ENCODE measurements at places on chromosomes 1 and 21.
A peak's percentile ranks its signal among the peaks of the same experiment; 100 is the strongest.

GRCh38 chr1:220511179-220511578 lies 16.8 kb upstream of the MARK1 start:
- DNase-seq, result no peak

- no peak for DNase-seq
These were observed 211.1 kb upstream of the FAM78B start for GRCh38 chr1:166377896-166378295.

DNA sequence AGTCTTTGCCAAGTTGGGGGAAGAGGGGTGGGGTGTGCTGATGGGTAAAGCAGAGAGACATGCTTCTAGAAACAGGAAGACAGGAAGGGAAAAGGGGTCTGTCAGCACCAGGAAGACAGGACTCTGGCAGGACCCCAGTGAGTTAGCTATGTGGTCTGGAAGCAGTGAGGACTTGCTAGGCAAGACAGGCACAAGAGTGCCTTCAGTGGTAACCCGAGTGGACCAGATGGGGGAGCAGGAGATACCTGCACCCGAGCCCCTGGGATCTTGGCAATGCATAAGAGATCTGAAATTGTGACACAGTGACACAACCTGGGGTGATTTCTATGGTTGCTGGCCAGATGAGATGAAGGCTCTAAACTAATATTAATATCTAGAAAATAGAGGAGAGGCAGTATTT lies 7.0 kb downstream of the TLR5 start:
- DNase-seq, result no peak

- DNase-seq, result no peak
These were observed 29.4 kb upstream of the BMP8A start for GRCh38 chr1:39462074-39462473.

DNA sequence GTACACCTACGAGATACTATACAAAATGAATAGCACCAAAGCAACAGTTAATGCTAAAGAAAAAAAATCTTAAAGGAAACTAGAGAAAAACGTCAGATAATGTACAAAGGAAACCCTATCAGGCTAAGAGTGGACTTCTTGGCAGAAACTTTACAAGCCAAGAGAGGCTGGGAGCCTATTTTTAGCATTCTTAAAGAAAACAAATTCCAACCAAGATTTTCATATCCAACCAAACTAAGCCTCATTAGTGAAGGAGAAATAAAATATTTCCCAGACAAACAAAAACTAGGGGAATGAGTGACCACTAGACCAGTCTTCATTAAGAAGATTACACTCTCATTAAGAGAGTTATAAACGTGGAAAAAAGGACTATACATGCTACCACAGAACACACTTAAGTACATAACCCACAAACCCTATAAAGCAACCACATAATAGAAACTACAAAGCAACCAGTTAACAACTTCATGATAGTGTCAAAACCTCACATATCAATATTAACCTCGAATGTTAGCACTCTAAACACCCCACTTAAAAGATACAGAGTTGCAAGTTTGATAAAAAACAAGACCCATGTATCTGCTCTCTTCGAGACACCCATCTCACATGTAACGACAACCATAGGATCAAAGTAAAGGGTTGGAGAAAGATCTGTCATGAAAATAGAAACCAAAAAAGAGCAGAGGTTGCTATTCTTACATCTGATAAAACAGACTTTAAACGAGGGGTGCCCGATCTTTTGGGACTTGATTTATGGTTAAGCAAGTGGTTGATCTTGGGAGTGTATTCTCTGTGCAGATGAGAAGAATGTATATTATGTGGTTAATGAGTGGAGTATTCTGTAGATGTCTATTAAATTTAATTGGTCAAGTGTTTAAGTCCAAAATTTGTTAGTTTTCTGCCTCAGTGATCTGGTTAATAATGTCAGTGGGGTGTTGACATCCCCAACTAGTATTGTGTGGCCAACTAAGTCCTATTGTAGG lies 1301.4 kb downstream of the PLA2G4A start:
- DNase-seq, result no peak

DNA sequence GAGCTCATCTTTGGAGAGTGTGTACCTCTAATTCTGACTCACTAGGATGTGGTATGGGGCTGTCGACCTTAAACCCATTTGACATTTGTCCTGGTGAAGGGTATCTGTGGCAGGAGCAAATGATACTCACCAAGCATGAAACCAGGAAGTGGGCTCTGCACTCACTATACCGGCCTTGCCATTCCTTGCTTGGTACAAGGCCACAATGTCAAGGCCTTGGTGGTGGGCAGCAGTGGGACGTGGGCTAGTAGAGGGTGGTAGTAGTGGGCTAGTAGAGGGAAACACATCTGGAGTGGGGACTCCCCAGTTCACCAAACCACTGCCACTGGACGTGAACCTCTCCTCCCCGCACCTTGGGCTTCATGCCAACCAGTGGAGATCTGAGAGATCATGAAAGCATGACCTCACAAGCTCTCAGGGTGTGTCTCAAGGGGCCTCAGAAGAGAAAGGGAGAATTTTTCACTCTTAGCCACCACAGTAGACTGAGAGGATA lies 11.5 kb downstream of the TNFSF4 start:
- no peak for DNase-seq

DNA sequence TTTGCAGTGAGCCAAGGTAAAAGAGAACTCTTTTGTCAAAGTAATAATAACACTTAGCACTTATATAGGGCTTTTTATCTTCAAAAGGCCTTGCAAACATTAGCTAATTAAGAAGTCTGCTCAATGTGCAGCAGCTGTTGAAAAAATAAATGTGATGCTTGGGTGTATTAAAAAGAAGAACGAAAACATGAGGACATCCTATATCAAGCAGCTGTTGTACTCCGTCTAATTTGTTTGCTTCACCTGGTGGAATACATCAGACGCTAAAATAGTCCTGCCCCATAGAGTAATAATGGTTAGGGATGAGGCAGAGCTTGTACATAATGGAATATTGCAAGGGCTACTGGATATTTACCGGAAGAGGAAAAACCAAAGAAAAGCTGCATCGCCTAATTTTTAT lies 299.5 kb downstream of the ST6GALNAC3 start:
- DNase-seq, result peak; percentile 91

- DNase-seq, result no peak
These were observed 165.1 kb upstream of the CACNA1E start for GRCh38 chr1:181318022-181318857.

DNA sequence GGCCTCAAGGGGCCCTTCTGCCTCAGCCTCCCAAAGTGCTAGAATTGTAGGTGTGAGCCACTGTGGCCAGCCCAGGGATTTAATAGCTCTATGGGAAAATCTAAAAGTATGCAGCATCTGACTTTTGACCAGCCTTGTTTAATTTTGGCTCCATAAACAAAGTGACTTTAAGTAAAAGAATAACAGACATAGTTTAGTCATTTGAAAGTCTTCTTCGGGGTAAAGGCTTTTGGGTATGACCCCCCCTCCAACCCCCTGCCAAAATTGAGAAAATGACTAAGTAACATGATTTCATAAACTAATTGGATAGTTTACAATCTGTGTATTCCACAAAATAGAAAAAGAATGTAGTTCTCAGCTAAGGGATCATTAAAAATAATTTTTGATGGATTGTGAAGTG lies 17.0 kb downstream of the GPBP1L1 start:
- no peak for DNase-seq

GRCh38 chr1:167808690-167809089 lies 86.9 kb downstream of the MPZL1 start:
- DNase-seq, result no peak

DNA sequence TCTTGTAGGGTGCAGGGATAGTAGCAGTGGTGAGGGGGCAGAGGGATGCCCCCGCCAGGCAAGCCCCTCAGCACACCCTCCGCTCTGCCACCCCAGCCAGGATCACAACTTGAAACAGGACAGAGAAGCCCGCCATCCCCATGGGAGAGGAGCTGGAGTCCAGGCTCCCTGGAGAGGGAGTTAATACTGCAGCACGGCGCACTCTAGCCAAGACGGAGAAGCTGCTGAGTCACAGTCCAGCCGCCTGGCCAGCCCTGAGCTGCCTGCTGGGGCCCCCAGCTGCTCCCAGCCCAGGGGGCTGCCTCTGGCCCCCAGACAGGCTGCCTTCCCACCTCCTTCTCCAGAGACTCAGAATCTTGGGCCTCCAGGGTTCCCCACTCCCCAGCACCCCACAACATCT lies 87.2 kb downstream of the SYT2 start:
- DNase-seq, result no peak

DNA sequence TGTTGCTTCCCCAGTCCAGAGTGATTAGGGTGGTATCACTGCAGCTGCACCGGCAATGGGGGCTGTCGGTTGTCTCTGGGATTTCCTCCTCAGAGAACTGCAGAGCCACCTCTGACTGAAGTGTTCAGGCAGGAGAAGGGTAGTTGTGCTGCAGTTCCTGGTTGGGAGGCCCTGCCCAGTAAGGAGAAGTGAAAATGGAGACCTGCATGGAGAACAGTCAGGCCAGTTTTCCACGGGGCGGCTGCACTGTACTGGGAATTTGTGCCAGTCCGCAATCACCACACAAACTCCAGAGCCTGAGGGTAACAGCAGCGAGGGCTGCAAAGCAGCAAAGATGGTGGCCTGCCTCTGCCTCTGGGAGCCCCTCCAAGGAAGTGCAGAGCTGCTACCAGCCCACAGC lies 58.1 kb upstream of the CCDC190 start:
- no peak for DNase-seq

- DNase-seq, result no peak
These were observed 74.9 kb upstream of the ANGPTL1 start for GRCh38 chr1:178945763-178946266.

DNA sequence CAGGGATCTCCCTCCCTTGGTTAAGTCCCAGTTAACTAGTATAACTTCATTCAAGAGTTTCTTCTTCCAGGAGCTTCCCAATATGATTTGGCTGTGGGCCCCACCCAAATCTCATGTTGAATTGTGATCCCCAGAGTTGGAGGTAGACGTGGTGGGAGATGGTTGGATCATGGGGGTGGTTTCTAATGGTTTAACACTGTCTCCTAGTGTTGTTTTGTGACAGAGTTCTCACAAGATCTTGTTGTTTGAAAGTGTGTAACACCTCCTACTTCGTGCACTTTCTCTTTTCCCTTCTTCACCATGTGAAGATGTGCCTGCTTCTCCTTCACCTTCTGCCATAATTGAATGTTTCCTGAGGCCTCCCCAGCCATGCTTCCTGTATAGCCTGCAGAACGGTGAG lies 251.8 kb upstream of the FGGY start:
- no peak for DNase-seq

- no peak for DNase-seq
These were observed 96.6 kb upstream of the IPO9 start for GRCh38 chr1:201732351-201732750.

- DNase-seq, result no peak
These were observed 34.1 kb upstream of the BTG2 start for GRCh38 chr1:203271018-203271743.

GRCh38 chr1:206715552-206716158 lies 30.9 kb downstream of the MAPKAPK2 start:
- DNase-seq, result no peak

DNA sequence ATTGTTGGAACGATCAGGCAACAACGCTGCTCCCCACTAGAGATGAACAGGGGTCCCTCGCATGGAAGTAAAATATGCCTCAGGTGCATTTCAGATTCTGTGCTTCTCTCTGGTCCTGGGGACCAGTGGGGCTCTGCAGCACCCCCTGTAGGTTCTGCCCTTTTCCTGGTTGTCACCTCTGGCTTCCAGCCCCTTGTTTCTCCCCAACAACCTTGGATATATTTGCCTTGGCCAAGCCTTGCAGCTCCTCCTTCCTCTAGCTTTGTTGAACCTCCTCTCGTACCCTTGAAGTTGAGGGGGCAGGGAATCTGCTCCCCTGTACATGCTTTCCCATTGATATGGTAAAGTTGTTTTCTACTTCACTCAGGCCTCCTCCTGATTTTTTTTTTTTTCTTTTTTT lies 5.4 kb upstream of the RGSL1 start:
- no peak for DNase-seq

GRCh38 chr1:19412654-19413053 lies 72.7 kb downstream of the CAPZB start:
- DNase-seq, result peak; percentile 12

- DNase-seq, result no peak
These were observed 56.3 kb upstream of the SLC25A33 start for GRCh38 chr1:9482816-9483572.

GRCh38 chr1:168654198-168654915 lies 74.6 kb downstream of the DPT start:
- DNase-seq, result no peak

- DNase-seq, result peak; percentile 48
These were observed 317.2 kb upstream of the NFIA start for GRCh38 chr1:60765204-60765603.

- DNase-seq, result no peak
These were observed 119.0 kb upstream of the ADGRL2 start for GRCh38 chr1:81681601-81682266.

DNA sequence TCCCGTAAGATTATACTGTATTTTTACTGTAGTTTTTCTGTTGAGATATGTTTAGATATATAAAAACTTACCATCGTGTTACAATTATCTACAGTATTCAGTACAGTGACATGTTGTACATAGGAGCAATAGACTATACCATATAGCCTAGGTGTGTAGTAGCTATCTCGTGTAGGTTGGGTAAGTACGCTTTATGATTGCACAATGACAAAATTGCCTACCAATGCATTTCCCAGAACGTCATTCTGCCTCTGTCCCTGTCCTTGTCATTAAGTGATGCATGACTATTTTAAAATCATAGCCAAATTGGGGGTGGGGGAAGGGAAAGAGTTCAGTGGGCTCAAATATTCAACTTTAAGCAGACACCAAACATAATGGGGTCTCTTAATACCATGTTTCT lies 233.8 kb upstream of the TMEM51 start:
- DNase-seq, result no peak

GRCh38 chr1:197985351-197985750 lies 68.2 kb downstream of the LHX9 start:
- no peak for DNase-seq

GRCh38 chr1:14743368-14743767 lies 144.9 kb downstream of the KAZN start:
- DNase-seq, result no peak

GRCh38 chr21:34367320-34367935 lies 3.6 kb downstream of the KCNE2 start:
- peak; percentile 43 for DNase-seq

- DNase-seq, result no peak
These were observed 147.1 kb downstream of the C1orf21 start for GRCh38 chr1:184533915-184534314.

DNA sequence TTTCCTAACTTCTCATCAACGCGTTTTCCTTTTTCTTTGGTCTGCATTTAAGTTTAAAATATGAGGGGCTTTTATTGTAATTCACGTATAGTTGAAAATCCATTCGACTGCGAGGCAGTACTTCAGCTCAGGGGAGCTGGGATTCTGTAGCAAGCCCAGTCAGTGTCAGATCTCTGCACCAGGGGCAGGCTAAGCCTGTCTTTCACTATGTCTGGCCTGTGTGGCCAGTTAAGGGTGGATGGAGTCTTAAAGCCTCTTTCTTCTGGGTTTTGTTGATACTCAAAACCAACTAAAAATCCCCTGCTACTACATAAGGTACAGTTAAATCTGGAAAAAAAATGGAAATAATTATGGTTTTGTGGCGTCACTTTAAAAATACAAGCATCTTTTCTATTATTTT lies 124.7 kb downstream of the TYW3 start:
- DNase-seq, result no peak
